Forelimb muscle (tissue), 1 donor: ENCODE measurements at places on chromosomes 16 and 17. TPM values are rescaled to one million over a fixed set of nuclear protein-coding genes. Genes with fewer than 3 reads are reported as not detected.
A peak's percentile ranks its signal among the peaks of the same experiment; 100 is the strongest.

Gene HOXB9
- polyA plus RNA-seq = 0.05 TPM

Gene CPNE7
- polyA plus RNA-seq = 0.43 TPM

Gene MAPT
- 12.3 TPM for polyA plus RNA-seq

Gene NPB
- polyA plus RNA-seq = 0.42 TPM

Gene PYY
- polyA plus RNA-seq = not detected

Gene EPN3
- polyA plus RNA-seq = 0.97 TPM

Gene ITGAL
- polyA plus RNA-seq = 2.5 TPM

- peak; percentile 43 for DNase-seq
These were observed 53.7 kb downstream of the RPH3AL start for GRCh38 chr17:298791-299450.

DNA sequence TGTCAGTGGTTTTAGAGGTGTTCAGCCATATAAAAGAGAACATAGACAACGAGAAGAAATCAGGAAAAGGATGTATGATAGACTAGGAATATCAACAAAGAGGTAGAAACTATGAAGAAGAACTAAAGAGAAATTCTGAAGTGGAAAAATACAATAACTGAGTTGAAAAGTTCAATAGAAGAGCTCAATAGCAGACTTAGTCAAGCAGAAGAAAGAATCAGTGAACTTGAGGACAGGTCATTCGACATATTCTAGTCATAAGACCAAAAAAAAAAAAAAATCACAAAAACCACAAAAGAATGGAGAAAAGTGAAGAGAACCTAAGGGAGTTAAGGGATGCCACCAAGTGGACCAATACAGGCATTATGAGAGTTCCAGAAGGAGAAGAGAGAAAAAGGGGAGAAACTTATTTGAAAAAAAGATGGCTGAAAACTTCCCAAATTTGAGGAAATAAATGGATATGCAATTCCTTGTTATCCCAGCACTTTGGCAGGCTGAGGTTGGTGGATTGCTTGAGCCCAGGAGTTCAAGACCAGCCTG is 321.2 kb downstream of the ABCC12 start:
- DNase-seq = no peak

DNA sequence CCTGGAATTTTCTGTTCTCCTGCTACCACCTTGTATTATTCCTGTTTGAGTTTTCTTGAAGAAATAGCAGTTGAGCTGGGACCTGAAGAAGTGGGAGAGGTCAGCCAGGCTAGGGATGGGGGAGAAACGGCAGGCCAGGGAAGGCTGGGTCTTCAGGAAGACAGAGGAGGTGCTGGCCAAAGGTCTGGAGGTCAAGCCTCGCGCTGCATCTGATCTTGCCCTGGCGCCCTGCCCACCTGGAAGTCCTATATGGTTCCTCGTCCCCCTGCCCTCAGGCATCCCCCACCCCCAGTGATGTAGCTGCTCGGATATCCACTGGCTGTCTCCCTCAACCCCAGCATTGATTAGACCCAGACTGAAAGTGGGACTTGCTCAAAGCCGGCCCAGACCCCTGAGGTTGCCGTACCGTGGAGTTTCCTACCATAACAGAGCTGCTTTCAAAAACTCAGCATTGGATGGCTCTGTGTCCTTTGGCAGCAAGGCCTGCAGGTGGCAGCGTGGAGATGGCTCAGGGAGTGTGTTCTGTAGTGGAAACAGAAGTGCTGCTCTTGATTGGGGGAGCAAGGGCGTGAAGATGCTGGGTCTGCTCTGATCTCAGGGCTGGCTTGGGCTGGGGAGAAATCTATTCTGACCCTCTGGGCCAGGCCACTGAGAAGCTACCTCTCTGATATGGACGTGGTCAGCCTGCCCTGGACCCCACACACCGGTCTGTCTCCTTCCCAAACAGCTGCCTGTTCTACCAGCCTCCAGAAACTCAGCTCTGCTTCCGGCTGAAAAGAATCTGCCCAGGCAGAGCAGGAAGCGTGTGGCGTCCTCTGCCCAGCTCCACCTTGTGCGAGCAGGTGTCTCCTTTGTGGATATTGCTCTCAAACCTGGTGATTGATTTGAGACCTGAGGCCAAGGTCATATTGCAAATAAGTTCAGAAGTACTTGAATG is 107.0 kb upstream of the CACNG5 start:
- DNase-seq = no peak

- no peak for DNase-seq
These were observed 535.1 kb downstream of the CDH11 start for GRCh38 chr16:64586781-64587180.

DNA sequence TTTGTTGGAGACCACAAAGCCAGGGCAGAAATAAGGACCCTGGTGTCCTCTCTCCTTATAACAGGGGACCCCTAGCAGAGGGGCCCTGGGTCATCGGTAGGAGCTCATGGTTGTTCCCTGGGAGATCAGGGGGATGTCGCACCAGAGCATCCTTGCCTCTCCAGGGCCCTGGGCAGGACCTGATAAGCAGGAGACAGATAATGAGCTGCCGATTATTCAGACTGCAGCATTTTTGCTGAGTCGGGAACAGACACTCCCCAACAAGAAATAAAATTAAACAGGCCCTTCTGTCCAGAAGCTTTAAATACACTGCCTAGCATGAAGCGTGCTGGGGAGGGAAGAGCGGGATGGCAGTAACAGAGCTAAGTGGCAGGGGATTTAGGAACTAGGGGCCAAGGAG is 15.4 kb upstream of the GFAP start:
- DNase-seq = no peak

GRCh38 chr17:72362376-72363088 is 241.7 kb downstream of the SOX9 start:
- DNase-seq = no peak

DNA sequence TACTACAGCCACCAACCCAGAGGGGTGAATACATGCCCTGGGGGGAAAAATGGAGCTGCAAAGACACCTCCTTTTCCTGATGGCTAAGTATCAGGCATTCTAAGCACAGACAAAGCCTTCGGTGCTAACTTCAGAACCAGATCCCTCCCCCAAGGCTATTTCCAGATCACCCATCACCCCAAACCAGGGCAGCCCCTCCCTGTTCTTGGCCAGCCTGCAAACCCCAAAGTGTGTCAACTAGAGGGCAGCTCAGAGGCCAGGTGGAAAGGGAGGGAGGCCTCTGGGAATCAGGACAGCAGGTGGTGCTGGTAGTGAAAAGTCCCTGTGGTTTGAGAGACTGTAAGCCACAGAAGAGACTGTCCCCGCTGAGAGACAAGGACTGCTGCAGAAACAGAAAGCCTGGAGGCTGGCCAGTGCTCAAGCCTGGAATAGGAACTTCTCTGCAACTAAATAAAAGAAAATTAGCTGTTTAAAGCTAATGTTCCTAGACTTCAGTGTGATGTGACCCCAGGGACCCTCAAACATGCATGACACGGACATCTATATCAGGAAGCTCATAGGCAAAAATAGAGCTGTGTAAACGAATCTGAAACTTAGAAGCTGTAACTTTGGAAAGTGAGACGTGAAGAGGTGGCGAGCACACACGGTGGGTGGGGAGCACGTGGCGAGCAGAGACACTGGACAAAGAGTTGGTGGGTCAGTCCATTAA is 9.1 kb downstream of the TUBG1 start:
- DNase-seq = no peak

DNA sequence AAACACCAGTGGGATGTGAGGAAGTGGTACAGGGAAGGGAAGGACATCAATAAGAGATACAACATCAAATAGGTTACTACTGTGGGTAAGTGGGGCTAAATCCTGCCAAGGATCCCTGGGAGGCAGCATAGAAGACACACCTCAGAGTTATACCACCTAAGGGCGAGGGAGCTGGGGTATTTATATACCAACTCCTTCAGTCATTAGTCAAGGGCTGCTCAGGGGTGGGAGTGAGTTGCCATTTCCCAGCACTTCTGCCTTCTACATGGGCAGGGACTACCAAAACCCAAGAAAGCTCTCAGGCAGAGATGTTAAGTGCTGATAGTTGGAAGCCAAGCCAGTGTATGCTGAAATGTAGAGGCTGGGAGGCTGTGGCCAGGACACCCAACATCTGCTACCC is 57.5 kb upstream of the MARCHF10 start:
- DNase-seq = no peak

GRCh38 chr16:49194537-49195236 is 87.0 kb downstream of the CBLN1 start:
- DNase-seq = no peak

GRCh38 chr17:77215281-77215680 is 74.5 kb downstream of the SEC14L1 start:
- DNase-seq = no peak

- DNase-seq = no peak
These were observed 17.1 kb downstream of the PSKH1 start for GRCh38 chr16:67910158-67910557.

- no peak for DNase-seq
These were observed 4.9 kb downstream of the SOX9 start for GRCh38 chr17:72125742-72126141.

GRCh38 chr17:67434061-67434525 is 57.0 kb downstream of the PITPNC1 start:
- DNase-seq = no peak

DNA sequence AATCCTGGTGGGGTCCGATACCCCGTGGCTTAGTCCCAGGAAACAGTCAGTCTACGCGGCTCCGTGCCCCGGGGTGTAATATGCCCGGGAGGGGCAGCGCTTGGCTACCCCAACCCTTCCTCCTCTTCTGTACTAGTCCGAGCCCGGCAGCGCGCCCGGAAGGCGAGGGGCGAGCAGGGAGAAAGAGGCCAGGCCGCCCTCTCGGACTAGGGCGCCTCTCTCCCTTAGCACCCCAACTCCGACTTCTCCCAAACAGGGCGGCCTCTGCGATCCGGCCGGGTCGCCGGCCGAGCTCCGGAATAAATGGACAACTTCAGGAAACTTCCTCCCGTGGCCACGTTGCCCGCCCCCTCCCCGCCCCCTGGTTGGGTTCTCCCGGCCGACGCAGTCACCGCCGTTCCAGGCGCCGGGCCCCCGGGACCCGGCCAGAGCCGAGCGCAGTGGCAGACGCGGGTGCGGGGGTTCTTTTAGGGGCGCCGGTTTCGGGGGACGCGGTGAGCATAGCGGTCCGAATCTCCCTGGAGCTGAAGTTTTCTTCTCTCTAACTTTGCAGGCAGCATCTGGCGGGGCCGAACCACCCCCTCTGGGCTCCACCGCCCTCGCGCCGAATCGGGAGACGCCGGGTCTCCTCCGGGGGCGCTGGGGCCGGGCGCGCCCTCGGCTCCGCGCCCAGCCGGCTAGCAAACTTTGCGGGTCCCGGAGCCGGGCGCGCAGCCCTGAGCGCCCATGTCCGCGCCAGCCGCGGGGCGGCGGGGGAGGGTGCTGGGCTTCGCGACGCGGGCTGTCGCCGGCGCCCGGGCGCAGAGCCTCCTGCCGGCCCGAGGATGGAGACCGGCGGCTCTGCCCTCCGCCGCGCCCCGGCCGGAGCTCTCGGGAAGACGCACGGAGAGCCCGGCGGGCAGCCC is at the start of gene SDK2:
Gene SDK2, minus strand, starts transcription at position 301 of the 905 bp plus-strand sequence. CDS start 357 bp downstream, outside the sequence.
- DNase-seq = no peak

GRCh38 chr17:71458322-71458721 is 662.5 kb upstream of the SOX9 start:
- DNase-seq = no peak

DNA sequence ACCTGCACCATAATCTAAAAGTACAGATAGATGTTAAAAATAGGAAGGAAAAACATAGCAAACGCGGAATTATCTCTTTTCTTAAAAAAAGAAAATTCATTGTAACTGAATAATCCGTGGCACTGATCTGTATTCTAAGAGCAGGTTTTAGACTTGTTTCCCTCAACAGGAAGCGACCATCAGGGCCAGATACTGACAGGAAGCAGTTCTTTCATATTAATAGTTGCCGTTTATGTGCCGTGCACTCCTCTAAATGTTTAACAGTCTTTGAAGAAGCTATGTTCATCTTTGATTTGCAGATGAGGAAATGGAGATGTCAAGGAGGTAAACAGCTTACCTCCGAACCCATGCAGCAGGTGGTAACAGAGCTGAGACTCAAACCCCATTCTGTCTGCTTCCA is 23.6 kb downstream of the DYNLRB2 start:
- DNase-seq = no peak

- DNase-seq = no peak
These were observed 598.4 kb upstream of the SOX9 start for GRCh38 chr17:71522383-71522782.

- no peak for DNase-seq
These were observed 16.0 kb downstream of the HOXB4 start for GRCh38 chr17:48561884-48562810.

DNA sequence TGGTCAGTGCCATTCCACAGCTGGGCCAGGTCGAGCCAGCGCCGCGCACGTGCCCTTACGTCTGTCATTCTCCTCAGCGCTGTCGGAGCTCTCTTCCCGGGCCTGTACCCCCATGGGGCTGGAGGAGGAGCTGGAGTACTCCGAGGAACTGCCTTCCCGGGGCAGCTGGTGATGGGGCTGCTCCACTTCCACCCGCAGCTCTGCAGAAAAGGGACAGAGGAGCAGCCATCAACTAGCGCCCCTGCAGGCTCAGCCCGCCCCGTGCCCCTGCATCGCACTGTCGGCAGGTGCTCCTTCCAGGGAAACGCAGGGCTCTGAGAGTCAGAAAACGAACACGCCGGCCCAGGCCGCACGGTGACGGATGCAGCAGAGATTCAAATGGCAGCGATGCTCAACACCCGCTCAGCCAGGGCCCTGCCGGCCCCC is 20.9 kb downstream of the MAP1LC3B start:
- no peak for DNase-seq

DNA sequence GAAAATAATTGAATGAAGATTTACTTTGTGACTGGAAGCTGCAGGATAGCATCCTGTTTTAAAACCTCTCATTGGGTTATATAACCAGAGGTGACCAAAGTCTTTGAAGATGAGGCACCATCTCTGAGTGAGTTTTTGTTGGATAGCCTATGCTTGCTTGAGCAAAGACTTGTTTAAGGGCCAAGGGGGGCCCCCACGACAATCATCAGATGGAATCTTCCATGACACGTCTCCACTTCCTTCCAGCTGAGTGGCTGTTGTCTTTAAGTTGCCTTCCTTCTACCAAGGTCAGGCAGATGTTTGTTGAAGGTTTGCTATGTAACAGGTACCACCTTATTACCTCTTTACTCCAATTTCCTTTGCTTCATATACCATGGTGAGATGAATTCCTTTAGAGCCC is 188.8 kb downstream of the PRKCA start:
- DNase-seq = no peak

DNA sequence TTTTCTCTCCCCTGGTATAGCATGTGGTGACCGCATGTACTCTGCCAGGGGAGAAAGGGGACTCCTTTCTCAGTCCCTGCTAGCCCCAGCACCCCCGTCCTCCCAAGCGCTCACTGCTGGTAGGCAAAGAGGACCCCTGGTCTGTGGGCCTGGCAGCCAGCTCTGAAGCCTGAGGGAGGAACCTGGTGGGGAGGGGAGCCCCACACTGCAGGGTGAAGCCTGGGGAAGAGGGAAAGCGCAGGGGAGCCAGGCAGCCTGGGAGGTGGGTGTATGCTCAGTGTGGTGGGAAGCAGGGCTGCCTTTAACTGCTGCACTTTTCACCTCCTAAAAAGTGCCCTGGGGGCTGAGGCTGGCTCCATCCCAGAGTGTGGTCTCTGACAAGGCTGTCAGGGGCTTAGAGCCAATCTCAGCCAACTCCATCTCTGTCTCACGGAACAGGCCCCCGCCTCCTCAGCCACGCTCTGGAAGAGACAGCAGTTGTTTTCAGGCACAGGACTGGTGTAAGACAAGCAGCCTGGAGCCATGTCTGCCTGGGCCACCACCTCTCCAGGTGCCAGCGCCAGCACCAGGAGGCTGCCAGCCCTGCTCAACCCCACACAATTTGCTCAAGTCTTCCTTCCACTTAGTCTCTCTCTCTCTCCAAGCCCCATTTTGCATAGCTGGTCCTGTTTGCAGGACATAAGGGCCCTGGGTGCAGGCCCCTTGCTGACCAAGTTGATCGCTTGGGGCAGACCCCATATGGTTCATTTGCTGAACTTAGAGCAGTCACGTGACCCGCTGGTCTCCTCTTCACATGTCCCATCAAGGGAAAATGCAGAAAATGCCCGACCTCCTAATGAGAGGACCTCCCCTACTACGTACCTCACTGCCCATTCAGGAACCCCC is 14.7 kb upstream of the TBX2 start:
- no peak for DNase-seq
